EH (cell line): ENCODE measurements at places on chromosomes 7 and 10.

- DNase-seq = peak; percentile 95
Observed at GRCh38 chr7:81725812-81726127, 44.1 kb downstream of the HGF start.

- peak; percentile 4 for DNase-seq
Observed at GRCh38 chr7:3200504-3200903, 100.5 kb upstream of the SDK1 start.

- no peak for DNase-seq
Observed at GRCh38 chr7:155438777-155439176, 19.2 kb upstream of the EN2 start.

GRCh38 chr10:71242622-71243009 is 30.2 kb downstream of the UNC5B start:
- no peak for DNase-seq

GRCh38 chr10:112243713-112244112 is 39.5 kb upstream of the TECTB start:
- no peak for DNase-seq

GRCh38 chr10:101114646-101115045 is 16.5 kb upstream of the TLX1 start:
- DNase-seq = no peak

- DNase-seq = no peak
Observed at GRCh38 chr7:128962899-128963298, 25.2 kb downstream of the IRF5 start.
